ENCODE measurements at places on chromosomes 5 and 9.
A peak's percentile ranks its signal among the peaks of the same experiment; 100 is the strongest.

DNA sequence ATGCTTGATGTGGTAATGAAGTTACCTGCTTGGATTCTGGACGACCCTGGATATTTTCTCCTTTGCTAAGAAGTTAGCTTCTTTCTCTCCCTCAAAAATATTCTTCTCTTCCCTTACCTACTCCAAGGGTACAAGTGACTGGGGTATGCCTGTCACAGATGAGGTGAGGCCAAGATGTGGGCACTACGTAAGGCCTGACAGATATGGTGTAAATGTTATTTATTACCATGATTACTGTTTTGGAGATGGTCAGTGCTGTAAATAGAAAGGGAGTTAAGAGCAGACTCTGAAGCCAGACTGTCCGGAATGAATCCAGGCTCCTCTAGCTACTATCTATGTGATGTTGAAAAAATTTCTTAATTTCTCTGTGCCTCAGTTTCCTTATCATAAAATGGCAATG is 1.1 kb upstream of the KIAA1958 start:
- DNase-seq: no peak

GRCh38 chr9:36194326-36195000 is 3.7 kb downstream of the CLTA start:
- DNase-seq: no peak

GRCh38 chr9:124514125-124514524 is 6.9 kb upstream of the NR5A1 start:
- no peak for DNase-seq

GRCh38 chr9:110298043-110298605 is 39.5 kb downstream of the TXNDC8 start:
- no peak for DNase-seq

GRCh38 chr5:100600298-100600994 is 65.3 kb downstream of the FAM174A start:
- no peak for DNase-seq

- no peak for DNase-seq
Observed at GRCh38 chr5:50717651-50718050, 51.2 kb downstream of the PARP8 start.

- DNase-seq: no peak
Observed at GRCh38 chr5:176723440-176723839, 76.2 kb downstream of the TSPAN17 start.

GRCh38 chr5:146365618-146366017 is 27.0 kb downstream of the POU4F3 start:
- DNase-seq: no peak

DNA sequence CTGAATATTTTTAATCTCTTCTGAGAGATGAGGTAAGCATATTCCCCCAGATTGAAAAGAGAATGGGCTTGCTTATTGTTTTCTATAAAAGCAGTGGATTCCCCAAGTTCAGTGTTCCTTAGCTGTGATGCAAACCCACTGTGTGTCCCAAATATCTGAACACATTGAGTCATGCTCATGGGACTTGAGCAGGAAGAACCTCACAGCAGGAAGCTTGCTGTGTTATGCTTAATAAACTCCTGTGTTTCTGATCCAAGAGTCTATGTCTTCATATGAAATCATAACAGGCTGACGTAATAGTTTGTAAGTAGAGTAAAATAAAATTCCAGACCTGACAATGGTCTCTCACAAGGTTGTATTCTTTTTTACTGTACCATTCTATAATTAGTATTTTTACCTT is 24.8 kb upstream of the LOX start:
- DNase-seq: no peak

- DNase-seq: no peak
Observed at GRCh38 chr9:136700304-136700703, 12.1 kb upstream of the DIPK1B start.

- DNase-seq: no peak
Observed at GRCh38 chr5:157593052-157593757, 17.6 kb upstream of the ADAM19 start.

DNA sequence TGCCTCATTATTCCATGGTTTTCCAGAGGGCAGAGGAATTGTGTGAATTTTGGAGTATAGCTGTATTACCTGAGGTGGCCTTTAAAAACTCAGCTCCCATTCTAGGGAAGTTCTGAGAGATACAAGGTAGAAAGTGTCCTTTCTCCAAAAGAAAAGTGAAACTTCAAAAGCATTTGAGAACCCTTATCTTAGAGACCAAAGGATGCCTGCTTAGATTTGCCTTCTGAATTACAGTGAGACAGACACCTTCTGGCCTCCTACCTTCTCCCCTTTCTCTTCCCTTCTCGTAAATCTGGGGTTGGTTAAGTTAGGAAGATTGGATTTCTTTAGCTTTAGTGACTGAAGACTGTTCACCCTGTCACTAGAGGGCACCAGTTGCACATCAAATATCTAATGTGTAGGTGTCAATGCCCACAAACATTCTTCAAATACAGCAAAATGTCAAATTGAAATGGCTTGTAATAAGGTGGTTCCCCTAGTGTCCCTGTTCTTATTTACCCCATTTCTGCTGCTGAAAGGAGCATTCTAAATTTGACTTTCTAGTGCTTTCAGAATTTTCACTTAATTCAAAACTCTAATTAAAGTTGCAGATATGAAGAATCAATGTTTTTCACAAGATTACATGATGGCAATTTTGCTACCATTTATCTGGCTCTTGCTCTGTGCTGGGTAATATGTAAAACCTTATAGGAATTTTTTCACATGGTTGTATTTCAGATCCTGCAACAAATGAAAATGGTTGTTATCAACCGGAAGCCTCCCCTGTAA is 46.7 kb downstream of the PRRC1 start:
- DNase-seq: peak; percentile 16

DNA sequence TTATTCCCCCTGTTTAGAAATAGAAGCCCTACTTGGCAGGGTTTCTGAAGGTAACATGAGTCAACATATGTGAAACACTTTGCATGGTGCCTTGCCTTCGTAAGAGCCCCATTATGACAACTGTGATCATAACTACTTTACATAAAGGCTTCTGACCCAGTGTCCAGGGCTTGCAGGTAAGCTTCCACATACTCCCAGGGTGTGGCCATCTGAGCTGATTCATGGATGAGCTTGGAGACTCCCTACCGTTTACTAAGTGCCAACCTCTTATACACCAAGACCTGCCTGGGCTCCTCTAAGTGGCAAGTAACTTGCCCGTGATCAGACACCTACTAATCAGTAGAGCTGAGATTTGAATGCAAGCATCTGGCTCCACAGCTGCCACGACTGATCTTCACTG is 62.8 kb upstream of the C5orf58 start:
- DNase-seq: no peak

DNA sequence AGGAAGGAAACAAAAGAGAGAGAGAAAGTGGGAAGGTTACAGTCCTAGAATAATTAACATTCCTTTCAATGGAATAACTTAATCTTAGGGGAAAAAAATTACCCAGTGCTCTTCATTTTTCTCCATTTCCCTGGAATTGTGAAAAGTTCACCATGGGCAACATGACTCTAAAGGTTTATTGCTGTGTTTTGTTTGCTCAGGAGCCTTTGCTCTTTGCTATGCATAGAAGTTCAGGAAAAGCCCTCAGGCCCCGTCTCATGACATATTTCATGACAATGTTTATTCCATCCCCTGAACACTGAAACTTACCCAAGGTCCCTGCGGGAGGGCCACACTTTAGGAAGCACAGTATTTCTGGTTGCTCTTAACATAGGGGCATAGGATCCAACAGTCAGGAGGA is 9.8 kb upstream of the CTSL start:
- DNase-seq: no peak

DNA sequence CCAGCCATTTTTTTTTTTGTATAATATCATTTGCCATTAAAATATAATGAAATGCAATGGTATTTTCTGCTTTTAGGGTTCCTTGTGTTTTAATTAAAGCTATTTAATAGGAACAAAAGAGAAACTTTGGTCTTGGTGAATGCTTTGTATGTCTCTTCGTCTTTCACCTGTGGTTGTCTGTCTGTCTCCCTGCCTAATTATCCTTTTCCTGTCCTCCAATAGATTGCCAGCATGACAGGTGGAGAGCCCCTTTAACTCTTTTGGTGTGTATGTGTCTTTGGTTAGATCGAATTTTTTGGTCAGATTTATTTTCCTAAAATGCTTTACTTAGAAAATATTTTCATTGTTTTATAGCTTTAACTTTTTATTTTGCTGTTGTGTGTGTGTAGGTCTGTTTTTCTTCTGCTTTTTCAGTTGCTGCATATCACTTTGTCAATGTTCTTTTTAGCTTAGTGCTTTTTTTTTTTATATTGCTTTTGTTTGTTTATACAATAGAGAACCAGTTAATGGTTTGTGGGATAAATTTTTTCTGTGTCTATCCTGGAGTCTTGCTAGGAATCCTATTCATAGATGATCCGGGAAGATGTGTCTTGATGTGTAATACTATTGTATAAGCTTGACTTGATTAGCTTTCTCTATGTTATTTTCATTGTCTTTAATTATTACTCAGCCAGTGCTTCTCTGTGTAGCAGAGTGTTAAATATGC is 8.6 kb downstream of the CHMP5 start:
- DNase-seq: no peak

DNA sequence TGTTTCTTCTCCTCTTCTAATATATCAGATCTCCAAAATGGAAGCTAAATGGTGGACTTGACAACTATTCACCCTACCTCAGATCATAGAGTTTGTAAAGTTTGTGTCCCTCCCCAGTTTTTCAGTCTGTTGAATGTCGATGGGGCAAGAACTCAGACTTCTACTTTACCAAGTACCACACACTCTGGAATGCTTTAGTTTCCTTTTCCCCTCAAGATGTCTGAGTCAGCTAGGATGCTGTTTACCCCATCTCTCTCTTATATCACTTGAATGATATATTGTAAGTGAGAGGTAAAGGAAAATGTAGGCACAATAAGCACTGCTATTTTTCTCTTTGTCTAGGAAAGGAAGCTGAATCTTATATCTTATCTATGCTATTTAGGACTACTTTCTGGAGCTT is 25.9 kb upstream of the TAL2 start:
- no peak for DNase-seq

- no peak for DNase-seq
Observed at GRCh38 chr5:67163863-67164595, 32.6 kb downstream of the CD180 start.

GRCh38 chr9:92164490-92164889 is 49.3 kb upstream of the SPTLC1 start:
- no peak for DNase-seq

DNA sequence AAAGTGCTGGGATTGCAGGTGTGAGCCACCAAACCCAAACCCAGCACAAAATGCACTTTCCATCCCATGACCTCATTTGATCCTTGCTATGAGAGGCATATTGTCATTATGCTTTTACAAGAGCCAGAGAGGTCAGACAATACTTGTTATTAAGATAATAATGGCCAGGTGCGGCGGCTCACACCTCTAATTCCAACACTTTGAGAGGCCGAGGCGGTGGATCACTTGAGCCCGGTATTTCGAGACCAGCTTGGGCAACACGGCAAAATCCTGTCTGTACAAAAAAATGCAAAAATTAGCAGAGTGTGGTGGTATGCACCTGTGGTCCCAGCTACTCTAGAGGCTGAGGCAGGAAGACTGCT is 55.9 kb upstream of the IL17B start:
- no peak for DNase-seq

DNA sequence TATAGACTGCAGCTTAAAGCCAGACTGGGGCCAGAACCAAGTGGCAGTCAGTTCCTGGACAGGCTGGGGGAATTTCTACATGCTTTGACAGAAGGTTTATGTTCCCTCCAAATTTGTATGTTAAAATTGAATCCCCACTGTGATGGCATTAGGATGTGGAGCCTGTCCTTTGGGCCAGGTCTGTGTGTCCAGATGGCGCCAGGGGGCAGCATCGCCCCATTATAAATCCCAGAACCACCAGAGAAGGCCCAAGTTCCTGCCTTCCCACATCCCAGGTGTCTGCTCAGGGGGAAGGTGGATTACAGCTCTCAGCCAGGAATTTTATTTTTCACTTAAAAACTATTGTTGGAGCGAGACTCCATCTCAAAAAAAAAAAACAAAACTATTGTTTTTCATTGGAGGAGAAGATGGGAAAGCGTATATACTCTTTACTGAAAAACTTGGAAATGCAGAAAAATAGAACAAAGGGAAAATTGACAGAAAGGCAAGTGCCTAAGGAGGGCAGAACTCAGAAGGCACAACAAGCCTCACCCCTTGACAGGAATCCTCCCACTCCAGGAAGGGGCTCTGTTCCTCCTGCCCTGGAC is 5.0 kb downstream of the IL3 start:
- DNase-seq: no peak

DNA sequence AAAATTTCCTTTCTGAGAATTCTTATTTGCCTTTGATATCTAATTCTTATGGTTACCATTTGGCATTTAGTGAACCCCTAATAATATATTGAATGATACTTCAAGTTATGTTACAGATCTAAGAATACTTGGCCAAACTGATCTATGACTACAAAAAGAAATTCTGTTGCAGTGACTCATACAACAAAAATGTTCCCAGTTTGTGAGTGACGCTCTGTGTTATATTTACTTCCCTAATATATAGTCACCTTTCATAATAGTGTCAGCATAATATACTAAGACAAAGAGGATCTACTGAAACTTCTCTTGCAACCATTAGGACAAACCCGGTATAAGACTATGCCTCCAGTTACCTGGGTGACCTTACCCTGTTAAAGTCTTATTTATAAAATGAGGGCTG is 216.9 kb upstream of the TLX3 start:
- DNase-seq: no peak

GRCh38 chr5:177433658-177434217 is 7.3 kb downstream of the GRK6 start:
- no peak for DNase-seq

- no peak for DNase-seq
Observed at GRCh38 chr5:126446498-126447224, 23.5 kb downstream of the GRAMD2B start.

DNA sequence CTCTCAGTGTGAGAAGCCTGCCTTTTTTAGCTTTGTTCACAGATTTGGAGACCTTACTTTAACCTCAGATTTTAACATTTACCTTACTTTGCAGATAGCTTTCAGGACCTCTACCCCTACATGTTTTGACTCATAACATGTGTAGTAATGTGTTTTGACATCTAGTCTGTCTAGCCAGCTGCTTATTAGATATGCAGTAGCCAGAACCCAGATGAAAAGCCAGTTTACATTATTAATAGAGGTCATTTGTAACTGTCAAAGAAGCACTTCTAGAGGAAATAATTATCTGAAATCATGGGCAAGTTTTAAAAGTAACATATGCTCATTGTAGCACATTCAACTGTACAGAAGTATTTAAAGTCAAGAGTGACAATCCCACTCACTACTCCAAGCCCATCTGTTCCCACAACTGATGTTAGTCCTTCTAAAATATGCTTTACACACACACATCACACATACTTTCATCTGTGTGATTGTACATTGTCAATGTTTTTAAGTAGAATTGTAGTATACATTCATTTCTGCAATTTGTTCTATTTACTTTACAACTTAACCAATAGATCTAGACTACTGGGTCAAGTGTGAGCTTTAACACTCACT is 71.8 kb upstream of the NIPAL4 start:
- DNase-seq: no peak

DNA sequence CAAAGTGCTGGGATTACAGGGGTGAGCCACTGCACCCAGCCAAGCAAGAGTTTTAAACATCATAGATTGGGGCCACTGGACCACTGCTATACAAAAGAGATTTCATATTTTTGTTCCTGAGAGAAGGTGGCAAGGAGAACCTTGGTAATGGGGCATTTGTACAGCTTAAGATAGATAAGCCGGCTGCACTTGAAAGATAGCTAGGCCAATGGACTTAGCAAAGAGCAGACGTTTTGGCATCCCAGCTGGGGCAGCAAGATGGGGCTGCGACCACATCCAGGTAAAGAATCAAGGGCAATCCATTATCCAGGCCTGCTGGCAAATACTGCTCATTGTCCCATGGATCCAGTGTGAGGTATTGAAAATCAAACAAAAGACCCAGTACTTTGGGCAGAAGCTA is 3.9 kb upstream of the ISCA1 start:
- DNase-seq: no peak

Measured in SK-N-MC (cell line).